NCI-H1436 (cell line): ENCODE measurements at places on chromosomes 3 and 15.

DNA sequence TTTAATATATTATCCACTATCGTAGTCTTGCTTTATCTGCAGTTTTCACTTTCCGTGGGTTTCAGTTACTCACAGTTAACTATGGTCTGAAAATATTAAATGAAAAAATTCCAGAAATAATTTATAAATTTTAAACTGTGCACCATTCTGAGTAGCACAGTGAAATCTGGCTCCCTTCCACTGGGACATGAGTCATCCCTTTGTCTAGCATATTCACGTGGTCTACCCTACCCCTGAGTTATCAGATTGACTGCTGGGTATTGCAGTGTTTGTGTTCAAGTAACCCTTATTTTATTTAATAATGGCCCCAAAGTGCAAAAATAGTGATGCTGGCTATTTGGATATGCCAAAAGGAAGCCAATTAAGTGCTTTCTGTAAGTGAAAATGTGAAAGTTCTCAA, 539.5 kb upstream of the AGTR1 start:
- no peak for DNase-seq

DNA sequence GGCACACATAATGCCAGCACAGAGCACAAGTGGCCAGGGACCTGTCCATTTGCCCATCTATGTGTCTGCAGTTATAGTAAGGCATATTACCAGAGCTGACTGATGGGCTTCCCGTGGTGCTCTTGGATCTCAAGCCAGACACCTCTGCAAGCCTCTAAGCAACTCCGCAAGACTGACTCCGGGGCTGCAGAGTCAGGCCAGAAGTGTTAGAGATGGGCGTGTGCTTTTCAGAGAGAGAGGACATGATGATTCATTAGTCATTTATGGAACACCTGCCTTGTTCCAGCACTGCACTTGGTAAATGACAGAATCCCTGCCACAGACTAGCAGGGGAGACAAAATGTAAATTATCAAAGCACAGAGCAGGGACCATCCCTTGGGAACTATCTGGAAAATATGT, 559.0 kb downstream of the PDCD6IP start:
- DNase-seq, result no peak

GRCh38 chr3:87196879-87197278, 30.2 kb upstream of the CHMP2B start:
- DNase-seq, result no peak

GRCh38 chr3:155912579-155913190, 42.2 kb downstream of the GMPS start:
- DNase-seq, result no peak

DNA sequence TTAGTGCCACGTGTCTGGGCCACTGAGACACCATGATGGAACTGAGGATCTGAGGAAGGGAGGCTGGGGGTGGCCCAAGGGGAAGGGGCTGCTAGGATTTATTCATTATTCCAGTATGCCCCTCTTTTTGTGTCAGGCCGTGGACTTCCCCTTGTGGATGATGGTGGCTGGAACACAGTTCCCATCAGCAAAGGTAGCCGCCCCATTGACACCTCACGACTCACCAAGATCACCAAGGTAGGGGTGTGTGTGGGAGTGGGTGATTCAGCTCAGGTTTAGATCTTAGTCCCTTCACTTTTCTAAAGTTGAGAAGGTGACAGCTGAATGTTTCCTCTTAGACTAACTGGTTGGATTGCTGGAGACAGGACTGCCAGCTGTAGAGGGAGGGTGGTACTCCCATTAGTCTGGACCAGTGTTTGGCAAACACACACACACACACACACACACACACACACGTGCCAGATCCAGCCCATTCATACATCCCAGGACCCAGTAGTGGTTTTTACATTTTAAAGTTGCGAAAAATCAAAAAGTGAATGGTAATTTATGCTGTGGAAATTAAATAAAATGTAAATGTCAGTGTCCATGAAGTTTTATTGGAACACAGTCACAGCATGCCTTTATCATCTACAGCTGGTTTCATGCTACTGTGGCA, 11.4 kb downstream of the EIF4G1 start:
- DNase-seq, result no peak

DNA sequence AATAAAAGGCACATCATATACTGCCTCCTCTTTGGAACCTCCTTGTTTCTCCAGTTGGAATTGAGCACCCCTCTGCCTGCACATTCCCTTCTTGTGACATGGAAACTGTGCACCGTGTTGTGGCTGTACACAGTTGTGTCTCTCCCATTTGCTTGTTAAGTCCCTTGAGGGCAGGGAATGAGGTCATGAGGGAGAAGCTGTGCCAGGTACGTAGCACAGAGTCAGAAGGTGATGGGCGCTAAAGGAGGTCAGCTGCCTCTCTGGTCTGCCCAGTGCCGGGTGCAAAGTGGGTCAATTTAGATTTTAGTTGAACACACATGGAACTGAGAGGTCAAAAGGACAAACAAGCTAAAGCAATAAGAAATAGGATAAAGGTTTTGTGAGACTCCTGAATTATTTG, 124.4 kb downstream of the FAM43A start:
- no peak for DNase-seq

DNA sequence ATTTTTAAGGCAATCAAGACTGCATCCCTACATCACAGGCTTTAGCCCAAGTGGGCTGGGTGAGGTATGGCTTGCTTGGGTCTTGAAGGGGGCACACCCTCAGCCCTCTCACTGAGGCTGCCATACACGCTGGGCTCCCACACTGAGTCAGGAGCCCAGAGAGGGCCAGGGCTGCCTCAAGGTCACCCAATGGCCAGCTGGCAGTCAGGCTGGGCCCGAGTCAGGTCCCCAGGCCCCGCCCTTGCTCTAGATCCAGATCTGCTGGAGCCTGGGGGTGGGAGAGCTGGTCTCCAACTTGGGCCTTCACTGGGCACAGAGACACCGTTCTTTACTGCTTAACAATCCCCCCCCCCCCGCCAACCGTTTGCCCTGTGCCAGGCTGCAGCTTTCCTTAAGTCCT, 88.1 kb downstream of the IQSEC1 start:
- no peak for DNase-seq

DNA sequence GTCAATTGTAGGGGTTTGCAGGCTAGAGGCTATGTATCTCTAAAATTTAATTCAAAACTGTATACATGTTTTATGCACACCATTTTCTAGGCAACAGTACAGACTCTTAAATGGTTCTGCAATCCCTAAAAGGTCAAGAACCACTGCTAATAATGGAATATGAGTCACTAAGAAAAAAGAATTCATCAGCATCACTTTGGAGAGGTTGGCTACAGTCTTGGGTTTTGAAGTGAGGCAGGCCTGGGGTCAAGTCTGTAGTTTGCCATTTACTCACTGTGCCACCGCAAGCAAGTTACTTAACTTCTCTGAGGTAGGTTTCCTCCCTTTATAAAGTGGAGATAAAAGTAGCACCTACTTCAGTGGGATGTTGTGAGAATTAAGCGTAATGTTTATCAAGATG, 33.7 kb downstream of the THRB start:
- no peak for DNase-seq

GRCh38 chr15:100307241-100308212, 34.2 kb downstream of the ADAMTS17 start:
- DNase-seq, result peak; percentile 5

- no peak for DNase-seq
Measured at GRCh38 chr15:72375501-72375845, 341 bp downstream of the HEXA start.

DNA sequence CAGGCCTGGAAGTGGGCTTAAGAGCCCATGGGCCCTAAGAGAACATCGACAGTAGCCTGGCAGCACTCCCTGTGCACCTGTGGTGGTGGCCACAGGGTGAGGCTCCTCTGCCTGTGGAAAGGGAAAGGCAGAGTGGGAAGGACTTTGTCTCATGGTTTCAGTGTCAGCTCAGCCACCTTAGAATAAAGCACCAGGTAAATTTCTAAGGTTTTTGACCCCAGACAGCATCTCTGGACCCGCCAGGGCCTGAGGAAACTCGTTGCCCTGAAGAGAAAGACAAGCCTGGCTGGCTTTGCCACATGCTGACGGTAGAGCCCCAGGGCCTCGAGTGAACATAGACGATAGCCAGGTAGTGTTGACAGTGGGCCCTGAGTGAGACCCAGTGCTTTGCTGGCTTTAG, 22.1 kb downstream of the GOLGA6A start:
- no peak for DNase-seq

DNA sequence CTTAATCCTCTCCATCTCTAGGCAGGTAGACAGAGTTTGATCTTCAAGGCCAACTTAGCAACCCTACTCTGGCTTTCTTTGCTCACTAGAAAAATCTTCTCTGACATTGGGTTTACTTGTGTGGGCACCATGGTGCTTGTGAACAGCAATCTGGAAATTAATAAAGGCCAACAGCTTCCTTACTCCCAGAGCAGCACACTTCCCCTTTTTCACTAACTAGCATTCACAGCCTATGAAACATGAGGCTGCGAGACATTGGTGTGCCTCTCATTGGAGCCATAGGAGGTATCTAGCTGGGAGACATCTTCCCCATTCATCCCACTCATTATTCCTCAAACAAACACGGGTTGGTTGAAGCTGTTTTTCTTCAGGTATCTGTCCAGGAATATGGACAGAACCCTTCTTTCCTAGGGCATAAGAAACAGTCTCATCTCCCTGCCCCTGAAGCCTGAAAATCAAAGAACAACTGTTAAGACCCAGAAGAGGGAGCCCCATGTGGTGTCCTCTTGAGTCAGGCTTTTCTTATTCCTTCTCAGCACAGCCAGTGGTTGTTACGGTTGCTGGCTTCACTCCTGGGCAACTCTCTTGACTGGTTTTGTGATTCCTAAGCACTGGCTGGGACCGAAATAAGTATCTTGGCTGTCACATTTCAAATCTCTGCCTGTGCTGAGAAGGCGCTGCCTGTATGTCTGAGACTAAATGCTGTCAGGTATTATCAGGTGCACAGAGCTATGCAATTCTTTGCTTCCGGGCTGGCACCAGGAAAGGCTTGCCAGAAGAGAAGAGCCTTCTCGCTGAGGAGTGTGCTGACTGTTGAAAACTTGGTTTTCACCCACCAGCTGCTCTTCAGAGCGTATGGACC, 194.4 kb downstream of the FEZF2 start:
- DNase-seq, result no peak

DNA sequence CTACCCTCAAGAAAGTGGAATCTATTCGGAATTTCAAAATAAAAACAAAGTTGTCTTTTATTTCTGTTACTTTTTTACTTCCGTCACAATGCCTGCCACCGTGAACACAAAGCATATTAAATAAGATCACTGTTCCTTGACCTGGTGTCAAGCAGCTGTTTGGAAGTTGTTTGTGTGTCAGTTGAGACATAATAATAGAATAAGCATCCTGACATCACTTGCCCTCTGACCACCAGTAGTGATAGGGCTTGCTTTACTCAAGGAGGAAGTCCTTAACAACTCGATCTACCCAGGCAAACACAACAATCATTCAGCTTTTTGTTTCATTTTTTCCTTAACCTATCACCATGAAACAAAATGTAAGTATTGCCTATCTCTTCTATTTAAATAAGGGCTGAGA, 454.4 kb upstream of the RASGRP1 start:
- DNase-seq, result no peak

DNA sequence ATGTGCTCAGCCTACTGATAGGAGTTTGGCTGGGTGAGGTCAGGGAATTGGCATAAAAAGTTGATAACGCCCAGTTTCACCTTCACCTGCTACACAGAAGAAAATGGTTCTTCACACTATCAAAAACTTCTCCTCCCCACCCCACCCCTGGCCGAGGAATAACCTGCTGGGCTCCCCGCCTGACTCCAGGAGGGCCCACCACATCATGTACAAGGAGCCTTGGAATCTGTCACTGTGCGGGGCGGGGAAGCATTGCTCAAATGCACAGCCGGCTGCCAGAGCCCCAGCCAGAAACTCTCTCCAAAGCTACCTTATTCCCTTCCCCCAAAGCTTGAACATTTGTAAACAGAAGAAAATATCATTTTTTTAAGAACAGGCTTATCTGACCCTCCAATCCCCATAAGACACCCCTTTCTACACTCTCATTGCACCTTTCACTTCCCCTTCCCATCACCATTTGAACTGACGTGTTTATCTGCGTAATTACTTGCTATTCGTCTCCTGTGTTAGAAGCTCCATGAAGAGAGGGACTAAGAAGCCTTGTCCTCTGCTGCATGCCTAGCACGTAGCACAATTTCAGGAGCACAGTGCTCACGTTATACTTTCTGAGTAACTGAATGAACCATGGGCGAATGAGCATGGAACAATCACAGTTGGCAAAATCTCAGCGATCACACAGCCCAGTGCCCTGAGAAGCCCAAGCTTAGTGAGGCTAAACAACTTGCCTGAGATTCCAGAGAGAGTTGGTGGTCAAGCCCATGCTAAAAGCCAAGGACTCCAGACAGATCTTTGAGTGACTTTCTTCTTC, 82.9 kb downstream of the HES1 start:
- no peak for DNase-seq

DNA sequence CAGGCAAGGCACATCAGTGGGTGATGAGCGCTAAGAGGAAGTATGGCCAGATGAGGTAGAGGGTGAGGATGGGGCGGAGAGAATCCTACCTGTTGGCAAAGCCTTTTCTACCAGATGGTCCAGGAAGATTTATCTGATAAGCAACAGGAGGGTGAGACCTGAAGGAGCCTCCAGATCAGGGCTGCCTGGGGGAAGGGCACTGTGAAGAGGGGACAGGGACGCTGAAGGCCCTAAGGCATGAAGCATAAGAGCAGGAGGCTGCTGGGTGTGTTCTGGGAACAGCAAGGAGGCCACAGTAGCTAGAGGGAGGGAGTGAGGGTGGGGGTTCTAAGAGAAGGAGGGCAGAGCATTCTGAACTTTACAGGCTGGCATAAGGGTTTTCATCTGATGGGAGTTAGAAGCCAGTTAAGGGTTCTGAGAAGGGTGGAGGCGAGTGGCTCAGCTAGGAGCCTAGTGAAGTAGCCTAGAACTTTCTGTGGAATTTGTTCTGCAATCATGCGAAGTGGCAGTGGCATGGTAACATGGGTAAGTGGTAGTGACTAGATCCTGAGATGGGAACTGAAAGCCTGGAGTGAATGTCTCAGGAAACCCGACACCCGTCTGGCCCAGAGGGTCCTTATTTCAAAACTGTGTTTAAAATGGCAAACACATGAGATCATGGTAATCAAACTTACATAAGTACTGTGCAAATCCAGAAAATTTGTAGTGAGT, 29.9 kb downstream of the CGNL1 start:
- DNase-seq, result no peak

GRCh38 chr3:30845606-30846005, 48.9 kb downstream of the GADL1 start:
- no peak for DNase-seq

DNA sequence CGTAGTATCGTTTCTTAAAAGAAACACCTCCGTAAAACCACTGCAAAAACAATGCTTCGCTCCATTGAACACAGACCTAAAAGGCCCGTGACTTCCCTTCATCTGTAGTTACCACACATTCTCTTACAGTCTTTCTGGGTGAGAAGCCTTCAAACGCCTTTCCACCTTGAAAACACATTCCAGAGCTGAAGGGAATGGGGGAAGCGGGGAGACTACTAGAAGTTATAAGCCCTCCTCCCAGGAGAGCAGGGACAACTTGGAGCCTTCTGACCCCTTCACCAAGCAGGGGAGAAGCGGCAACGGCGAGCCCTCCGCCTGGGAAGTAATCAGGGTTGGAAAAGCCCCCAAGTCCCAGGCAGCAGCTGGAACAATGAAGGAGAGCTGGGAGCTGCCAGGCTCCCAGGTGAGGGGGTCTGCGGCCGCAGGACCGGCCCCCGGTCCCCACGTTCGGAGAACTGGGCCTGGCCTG, 461 bp downstream of the SECISBP2L start:
- no peak for DNase-seq

- DNase-seq, result no peak
Measured at GRCh38 chr3:141425523-141426233, 57.4 kb downstream of the ZBTB38 start.
